Renal pelvis (tissue), 12 donors: ENCODE measurements at places on chromosomes 3 and 15.

- DNase-seq, result no peak
Observed at GRCh38 chr3:81152156-81152555, 609.3 kb downstream of the GBE1 start.

GRCh38 chr3:44924457-44925084 is 50.2 kb downstream of the TGM4 start:
- DNase-seq, result no peak

GRCh38 chr15:62647202-62647842 is 395.2 kb upstream of the TPM1 start:
- no peak for DNase-seq

GRCh38 chr3:171242170-171242569 is 215.7 kb upstream of the SLC2A2 start:
- DNase-seq, result no peak

- DNase-seq, result no peak
Observed at GRCh38 chr3:12817343-12817710, 20.8 kb downstream of the CAND2 start.

DNA sequence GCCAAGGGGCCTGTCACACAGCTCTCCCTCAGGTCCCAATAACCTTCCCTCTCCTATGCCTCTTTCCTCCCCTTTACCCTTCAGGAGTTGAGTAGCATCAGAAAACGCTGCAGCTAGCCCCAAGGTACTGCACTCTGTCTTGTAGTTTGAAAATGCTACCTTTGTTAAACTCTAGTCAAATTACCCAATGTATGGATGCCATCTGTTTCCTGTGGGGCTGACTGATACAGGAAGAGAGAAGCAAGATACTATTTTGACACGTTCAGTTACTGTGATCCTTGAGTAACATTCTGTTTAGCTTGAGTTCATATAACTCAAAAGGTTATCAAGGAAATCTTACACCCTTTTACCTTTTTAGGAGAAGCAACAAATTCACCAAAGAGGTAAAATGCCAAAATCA is 493.1 kb downstream of the FHIT start:
- DNase-seq, result no peak

DNA sequence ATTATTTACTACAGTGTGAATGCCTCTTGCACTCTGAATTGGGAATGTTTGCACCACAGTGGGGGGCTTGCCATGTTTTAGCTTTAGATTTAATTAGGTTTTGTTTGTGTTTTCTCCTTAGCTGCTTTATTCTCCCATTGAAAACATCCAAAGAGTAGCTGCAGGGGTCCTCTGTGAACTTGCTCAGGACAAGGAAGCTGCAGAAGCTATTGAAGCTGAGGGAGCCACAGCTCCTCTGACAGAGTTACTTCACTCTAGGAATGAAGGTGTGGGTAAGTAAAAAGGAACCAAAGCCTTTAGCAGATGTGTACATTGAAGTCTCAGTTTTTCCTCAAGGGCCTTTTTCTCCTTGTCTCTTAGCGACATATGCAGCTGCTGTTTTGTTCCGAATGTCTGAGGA is 36.9 kb downstream of the CTNNB1 start:
- no peak for DNase-seq

GRCh38 chr3:38148311-38148882 is 9.9 kb downstream of the MYD88 start:
- no peak for DNase-seq
